GM12878 (cell line): ENCODE measurements at places on chromosomes 1 and 21. TPM values are rescaled to one million over a fixed set of nuclear protein-coding genes. Genes with fewer than 3 reads are reported as not detected.

SYTL1 gene
- total RNA-seq = 37.5 and 38.6 TPM in 2 replicates

CHI3L1 gene
- total RNA-seq = 0.24 and 0.44 TPM in 2 replicates

UBIAD1 gene
- 20.6 and 23.9 TPM in 2 replicates for total RNA-seq

FUBP1 gene
- total RNA-seq = 184 and 196 TPM in 2 replicates

OR2L8 gene
- not detected in 2 replicates for total RNA-seq

TNFRSF14 gene
- 76.2 and 79.1 TPM in 2 replicates for total RNA-seq

EFHD2 gene
- 106 and 107 TPM in 2 replicates for total RNA-seq

BEND5 gene
- not detected in 2 replicates for total RNA-seq

F5 gene
- total RNA-seq = 0.29 and 0.72 TPM in 2 replicates

FLG2 gene
- total RNA-seq = not detected in 2 replicates

PLPP3 gene
- 9.9 and 12.1 TPM in 2 replicates for total RNA-seq
